Glutamatergic neuron (in vitro differentiated cells): ENCODE measurements at places on chromosomes 7 and 10. TPM values are rescaled to one million over a fixed set of nuclear protein-coding genes. Genes with fewer than 3 reads are reported as not detected.

GRCh38 chr10:62230344-62231121 is 38.1 kb downstream of the RTKN2 start:
- no peak overlapping the region for H3K4me3 ChIP-seq
- H3K27ac ChIP-seq: no peak overlapping the region
- H3K4me1 ChIP-seq: no peaks in the 10 kb centered on the region
- no peaks in the 10 kb centered on the region for H3K36me3 ChIP-seq

- peak overlapping the region; percentile 13 for H3K4me3 ChIP-seq
- no peak for DNase-seq
- no peaks in the 10 kb centered on the region for H3K36me3 ChIP-seq
- H3K27me3 ChIP-seq: no peaks in the 10 kb centered on the region
These were observed 35.2 kb downstream of the VCL start for GRCh38 chr10:74032900-74033655.

GRCh38 chr10:6445671-6446316 is 134.3 kb downstream of the PRKCQ start:
- peak; percentile 60 for DNase-seq
- no peak overlapping the region for H3K27ac ChIP-seq
- no peak overlapping the region for H3K4me3 ChIP-seq
- peaks cover 1% of the 10 kb centered on the region for H3K27me3 ChIP-seq

NKX1-2 gene
- 0.59 TPM for total RNA-seq

COL1A2 gene
- total RNA-seq: 6.8 TPM

NEUROG3 gene
- not detected for total RNA-seq
